Activated CD8-positive, alpha-beta memory T cell treated with anti-CD3 and anti-CD28 coated beads for 1 hour (primary cell): ENCODE measurements at places on chromosomes 3 and 15.

DNA sequence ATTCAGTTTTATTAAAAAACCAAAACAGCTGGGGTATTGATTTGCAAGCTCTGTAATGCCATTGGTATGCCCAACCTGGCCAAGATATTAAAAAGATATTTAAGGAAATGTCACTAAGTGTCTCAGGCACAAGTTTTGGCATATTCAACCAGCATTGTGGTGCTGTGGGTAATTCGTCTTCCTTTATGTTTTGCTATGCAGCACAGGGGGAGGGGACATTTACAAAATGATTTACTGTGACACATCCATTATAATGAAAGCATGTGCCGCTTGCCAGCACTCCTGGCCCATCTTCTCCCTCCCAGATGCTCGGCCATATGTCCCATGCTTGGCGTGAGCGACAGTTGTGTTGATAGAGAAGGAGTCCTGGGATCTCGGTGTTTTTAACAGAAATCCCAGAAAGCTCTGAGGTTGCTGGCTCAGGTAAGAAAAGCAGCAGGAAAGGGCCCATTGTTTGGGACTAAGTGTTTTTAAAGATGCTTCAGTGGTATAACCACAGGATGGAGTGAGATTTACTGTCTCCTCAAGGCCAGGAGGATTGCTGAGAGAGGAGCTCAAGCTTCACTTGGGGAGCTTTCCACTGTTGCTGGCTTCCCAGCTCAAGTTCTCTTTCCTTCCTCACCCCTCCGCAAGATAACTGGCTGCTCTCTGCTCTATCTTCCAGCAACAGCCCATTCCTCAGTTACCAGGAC lies 158.2 kb upstream of the TSC22D2 start:
- DNase-seq = no peak

DNA sequence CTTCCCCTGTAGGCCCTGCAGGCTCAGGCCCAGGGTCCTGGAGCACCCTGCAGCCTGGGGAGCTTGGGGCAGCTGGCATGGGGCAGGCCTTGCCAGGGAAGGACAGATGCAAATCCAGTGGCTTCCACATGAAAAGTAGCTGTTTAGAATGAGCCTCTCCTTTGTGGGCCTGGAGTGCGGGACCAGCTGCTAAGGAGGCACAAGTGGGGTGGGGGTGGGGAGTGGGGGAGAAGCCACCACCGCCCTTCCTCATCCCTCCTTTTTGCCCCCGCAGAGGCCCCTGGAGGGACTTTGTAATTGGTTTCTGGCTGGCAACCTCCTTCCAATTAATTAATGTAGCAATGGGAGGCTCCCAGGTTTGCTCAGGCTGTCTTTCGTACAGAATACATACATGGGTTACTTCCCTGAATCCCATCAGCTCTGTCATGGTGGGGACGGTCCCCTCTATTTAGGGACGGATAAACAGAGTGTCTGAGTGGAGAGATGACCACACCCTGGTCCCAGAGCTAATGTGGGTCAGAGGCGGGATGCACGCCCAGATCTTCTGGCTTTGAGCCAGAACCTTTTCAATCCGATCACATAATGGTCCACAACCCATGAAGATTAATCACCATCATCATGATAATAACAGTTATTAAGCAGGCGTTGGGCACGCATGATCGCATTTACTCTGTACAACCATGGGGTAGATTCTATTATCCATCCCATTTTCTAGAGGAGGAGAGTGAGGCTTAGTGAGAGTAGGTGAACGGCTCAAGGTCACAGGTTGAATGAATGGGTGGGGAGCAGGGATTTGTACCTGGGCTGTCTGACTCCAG lies 6.2 kb downstream of the CORO2B start:
- DNase-seq = no peak

GRCh38 chr15:37940876-37941275 lies 6.4 kb downstream of the TMCO5A start:
- no peak for DNase-seq

- no peak for DNase-seq
These were observed 28.6 kb upstream of the TGFBR2 start for GRCh38 chr3:30577788-30578187.

- DNase-seq = no peak
These were observed 13.9 kb downstream of the NLGN1 start for GRCh38 chr3:173411375-173411973.

DNA sequence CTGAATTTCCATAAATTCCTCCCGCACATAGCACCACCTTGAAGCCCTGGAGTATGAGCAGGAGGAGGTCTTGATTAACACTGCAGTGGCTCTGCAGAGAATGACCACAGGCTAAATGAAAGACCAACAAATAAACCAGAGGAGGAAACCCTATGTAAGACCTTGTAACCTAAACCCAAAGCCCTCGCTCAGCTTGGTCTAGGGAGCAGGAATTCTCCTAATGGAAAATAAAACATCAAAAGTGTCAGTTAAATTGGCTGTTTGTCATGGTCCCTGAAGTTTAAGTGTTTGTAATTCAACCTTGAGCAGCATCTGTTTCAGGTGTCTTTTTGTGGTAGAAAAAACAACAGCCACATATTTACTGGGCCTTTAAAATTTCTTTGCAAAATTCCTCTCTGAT lies 9.2 kb upstream of the UBE2Q2 start:
- no peak for DNase-seq

DNA sequence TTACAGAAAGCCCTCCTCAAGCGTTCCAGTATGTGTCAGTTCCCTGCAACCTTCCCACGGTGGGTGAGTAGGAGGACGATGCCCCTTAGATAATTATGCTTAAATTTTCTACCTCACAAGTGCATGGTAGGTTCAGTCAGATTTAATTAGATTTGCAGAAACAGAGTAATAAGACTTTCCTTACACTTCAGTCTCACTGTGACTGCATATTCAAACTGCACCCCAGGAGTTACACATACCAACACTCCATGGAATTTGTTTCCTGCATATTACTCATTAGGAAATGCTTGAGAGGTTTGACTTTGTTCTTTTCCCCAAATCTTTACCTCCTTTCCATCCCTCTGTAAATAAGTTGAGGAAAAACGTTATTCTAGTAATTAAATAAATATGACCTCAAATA lies 108.8 kb downstream of the ARRDC4 start:
- DNase-seq = no peak

DNA sequence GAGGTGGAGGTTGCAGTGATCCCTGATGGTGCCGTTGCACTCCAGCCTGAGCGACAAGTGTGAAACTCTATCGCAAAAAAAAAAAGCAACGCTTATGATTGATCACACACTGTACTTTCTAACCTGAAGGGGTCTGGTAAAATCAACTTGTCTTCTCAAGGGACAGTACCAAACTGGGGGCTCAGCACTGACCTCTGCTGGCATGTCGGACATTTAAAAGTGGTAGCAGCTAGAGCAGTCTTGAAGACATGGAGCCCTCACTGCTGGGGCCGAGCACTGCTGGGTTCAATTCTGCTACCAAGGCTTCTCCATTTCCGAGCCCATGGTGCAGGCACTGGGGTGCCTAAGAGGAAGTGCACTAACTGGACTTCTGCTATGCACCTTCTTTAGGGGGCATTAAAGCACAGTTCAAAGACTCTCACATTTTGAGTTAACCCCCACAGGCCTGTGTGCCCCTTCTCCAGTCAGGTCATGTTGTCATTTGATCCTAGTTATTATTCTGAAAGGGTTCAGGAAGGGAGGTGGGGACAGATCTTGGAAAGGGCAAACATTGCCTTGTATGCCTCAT lies 26.4 kb upstream of the LAMP3 start:
- DNase-seq = peak; percentile 10

DNA sequence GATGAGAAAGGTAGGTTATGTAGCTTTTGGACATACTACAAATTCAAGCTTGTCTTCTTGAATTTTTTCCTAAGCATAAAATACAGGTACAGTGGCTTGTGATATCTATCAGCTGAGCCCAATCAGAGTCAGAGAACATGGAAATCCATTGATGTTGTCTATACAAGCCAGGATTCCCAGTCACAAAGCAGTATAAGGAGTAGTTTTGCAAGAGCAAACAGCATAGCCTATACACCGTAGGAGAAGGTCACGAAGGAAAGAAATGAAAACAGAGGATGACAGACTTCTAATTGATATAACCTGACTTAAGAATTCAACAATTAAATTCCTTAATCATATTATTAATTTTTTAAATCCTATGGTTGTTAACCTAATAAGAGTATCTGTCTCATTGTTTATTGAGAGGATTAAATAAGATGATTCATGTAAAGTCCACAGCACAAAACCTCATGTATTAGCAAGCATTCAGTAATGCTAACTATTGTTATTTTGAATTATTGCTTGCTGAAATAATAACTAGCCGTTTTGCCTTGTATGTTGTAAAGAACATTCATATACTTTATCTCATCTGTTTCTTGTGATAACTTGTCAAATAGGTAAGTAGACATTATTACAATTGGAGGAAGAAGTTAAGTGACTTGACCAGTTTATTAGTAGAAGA lies 276.6 kb upstream of the ZPLD1 start:
- DNase-seq = no peak

DNA sequence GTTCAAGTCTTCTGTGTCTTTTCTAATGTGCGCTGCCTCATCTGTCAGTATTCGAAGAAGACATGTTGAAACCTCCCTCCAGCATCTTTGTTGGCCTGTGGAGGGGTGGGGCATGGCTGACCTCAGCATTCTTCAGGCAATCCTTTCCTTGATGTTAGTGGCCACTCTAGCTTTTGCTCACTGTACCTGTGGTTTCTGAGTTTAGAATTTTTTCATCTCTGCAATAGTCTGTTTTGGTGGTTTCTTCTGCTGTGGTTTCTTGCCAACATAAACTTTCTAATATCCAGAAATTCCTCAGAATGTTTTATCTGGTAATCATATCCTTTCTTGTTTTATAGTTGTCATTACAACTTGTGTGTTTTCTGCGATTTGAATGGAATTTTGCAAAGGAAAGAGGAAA lies 251.3 kb upstream of the NR2E3 start:
- no peak for DNase-seq

GRCh38 chr15:99115300-99116215 lies 10.7 kb downstream of the SYNM start:
- no peak for DNase-seq

DNA sequence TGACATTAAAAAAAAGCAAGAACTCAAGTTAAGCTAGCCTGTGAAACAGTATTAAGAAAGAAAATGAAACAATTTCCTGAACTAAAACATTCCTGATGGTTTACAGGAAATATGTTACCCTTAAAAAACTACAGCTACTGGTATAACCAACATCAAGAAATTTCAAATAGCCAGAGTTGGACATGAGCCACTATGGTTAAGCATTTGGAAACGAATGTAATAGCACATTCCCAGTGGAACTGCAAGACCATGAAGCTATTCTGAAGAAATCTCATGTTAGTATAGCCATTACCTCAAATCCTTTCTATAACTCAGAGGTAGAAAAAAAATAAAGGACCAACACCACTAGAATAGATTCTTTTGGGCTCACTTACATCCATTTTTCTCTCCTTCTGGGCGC lies 30.2 kb downstream of the CPNE4 start:
- DNase-seq = no peak

- DNase-seq = no peak
These were observed 276.8 kb downstream of the ULK4 start for GRCh38 chr3:41684797-41685735.

GRCh38 chr3:67064105-67064504 lies 66.0 kb downstream of the KBTBD8 start:
- DNase-seq = no peak
